ENCODE measurements at places on chromosomes 7 and 10.

DNA sequence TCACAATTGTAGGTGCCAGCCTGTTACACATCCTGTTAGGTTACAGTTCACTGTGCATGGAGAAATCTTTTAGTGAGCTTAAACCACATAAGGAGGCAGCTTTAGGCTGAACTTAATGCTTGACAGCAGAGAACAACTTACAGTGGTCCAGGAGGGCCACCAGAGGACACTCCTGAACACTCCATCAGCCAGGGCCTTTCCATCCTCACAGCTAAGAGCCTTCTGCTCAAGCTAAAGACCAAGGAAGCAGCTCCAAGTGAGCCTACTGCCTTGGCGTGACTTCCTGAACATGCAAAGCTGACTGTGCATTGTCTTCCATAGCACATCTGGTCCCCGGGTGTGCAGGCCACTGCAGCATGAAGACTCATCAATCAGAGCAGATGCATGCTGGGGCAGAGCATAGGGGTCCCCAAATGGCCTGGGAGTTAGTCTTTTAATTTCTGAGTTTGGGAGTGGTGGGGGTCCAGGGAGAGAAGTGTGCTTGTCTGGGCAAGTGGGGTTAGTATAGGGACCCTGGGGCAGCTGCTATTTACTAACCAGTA is 105.0 kb downstream of the ZNF248 start:
- no peak for DNase-seq

- no peak for DNase-seq
Measured at GRCh38 chr10:119537953-119538630, 4.4 kb downstream of the RGS10 start.

DNA sequence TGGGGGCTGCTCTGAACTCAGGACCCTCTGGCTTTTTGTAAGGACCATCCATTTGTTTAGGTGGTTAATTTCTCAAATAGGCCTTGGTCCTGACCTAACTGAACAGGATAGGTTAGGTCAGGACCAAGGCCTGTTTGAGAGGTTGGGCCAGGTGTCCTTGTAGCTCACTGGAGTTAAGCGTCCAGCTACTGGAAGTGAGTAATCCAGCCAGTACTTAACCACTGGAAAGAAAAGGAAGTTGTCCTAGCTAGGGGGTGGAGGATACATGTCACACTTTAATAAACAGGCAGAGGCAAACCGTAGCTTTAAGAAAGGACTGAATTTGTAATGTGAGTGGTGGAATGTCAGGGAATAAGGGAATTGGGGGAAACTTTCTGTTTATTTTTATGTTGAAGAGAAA is 96.0 kb downstream of the GPR85 start:
- DNase-seq, result no peak

- DNase-seq, result peak; percentile 72
Measured at GRCh38 chr7:28296571-28297483, 115.5 kb upstream of the CREB5 start.

All from activated CD4-positive, alpha-beta T cell treated with anti-CD3 and anti-CD28 coated beads for 48 hours (primary cell).